ENCODE measurements at places on chromosomes 5 and 9. TPM values are rescaled to one million over a fixed set of nuclear protein-coding genes. Genes with fewer than 3 reads are reported as not detected.

Gene BBLN
- 78.2 TPM for total RNA-seq

Gene ZCCHC10
- total RNA-seq, result 8.3 TPM

Gene TMC1
- total RNA-seq, result not detected

- DNase-seq, result no peak
Observed at GRCh38 chr5:72441094-72441723, 66.0 kb downstream of the ZNF366 start.

DNA sequence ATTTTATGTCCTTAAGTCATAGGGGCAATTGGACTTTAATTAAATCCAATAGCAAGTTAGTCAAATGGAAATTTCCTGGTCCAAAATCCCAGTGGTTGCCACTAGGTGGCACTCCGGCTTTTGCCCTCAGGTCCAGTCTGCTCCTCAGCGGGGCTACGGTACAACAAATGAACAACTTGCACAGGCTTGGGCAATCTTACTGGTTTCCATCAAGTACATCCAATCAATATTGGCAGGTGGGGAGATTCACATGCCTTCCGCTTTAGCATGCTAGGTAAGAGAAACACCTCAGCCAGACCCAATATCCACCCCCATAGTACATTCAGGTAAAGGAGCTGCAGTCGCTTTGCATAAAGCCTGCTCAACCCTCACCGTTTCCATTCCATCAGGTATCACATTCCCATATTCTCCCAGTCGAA, 6.3 kb upstream of the MXD3 start:
- DNase-seq, result peak; percentile 79

DNA sequence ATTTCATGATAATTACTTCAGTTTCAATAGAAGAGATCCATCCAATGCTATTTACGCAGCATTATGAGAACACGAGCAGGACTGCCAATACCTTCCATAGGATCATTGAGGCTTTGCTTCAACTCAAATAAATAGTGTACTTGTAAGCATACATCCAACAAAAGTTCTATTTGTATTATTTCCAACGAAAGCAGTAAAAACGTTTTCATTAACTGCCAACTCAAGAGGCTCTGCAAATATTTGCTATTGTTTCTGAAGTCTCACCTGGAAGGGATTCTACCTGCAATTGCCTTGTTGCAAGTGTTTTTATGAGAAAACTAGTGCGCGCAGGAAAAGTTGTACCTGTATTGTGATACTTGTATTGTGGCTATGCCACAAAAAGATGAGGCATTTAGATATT, 11.0 kb upstream of the GNPDA1 start:
- no peak for DNase-seq

DNA sequence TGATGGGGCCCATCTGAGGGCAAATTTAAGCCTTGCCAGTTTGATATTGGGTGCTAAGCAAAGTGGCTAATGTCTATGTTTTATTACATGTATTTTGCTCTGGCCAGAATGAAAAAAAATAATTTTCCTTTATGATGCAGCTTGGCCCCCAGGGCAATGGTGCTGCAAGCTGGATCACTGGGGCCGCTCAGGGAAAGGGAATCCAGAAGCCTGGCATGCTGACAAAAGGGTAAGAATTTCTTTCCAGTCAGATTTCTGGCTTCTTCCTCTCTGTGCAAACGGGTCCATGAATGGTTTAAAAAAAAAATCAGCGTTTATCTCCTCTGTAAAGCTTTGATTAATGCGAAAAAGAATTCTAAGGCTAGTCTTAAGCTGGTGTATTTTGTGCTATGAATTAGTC, 138.4 kb downstream of the MAPKAP1 start:
- no peak for DNase-seq

DNA sequence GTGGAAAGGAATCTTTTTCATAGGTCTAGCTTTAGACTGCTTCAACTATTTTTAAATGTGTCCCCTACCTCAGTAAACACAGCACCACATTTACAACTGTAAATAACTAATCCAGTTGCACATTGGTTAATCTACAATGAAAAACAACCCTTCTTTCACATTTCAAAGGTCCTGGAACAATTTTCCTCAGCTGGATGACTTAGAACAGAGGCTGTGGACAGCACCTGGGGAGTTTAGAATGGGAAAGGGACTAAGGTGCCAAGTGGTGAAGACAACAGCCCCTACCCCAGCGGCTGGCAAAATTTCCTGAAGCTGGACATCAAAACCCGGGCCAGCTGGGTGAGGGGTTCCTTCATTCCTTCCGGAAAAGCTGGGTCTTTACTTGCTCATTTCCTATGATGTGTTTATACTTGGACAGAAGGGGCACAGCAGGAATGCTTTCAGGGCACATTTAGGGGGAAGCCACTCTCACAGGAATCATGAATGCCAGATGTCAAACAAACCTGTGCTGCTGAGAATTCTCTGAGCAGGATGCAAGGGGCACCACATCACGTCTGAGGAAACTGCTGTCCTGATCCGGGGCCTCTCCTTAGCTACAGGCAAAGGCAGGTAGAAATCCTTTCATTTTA, 158.3 kb downstream of the NR2F1-AS1 start:
- no peak for DNase-seq

DNA sequence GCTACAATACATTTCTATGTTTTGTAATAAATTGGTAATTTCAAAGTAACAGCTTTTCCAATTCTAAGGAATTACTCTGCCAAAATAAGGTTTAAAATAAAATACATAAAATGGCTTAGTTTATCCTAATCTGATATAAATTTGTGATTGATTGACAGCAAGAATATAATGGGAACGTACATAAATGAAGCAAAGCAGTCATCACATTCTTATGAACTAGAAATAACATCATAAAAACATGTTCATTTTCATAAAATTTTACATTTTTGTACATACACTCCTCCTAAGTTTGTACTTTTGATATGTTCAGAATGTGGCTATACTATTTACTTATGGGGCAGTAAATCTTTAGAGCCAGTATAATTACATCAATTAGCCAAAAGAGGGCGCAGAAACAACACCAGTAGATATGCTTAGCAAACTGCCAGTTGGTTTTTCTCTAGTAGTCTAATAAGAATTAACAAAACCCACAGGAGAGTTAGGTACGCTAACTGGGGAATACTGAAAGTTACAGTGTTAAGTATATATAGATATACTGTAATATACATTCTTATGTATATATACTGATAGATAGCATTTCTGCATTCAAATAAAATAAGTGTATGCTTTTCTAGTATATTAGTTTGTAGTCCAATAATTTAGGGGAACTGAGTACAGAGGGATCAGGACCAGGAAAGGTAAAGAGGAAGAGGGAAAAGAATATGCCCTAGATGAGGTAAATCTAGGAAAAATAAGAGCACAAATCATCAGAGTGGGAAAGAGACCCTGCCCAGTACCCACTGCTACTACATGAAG, 76.8 kb downstream of the ZDHHC21 start:
- no peak for DNase-seq

All from Peyer's patch (tissue), 4 donors.